Foreskin fibroblast (primary cell): ENCODE measurements at places on chromosomes 1 and 21.

DNA sequence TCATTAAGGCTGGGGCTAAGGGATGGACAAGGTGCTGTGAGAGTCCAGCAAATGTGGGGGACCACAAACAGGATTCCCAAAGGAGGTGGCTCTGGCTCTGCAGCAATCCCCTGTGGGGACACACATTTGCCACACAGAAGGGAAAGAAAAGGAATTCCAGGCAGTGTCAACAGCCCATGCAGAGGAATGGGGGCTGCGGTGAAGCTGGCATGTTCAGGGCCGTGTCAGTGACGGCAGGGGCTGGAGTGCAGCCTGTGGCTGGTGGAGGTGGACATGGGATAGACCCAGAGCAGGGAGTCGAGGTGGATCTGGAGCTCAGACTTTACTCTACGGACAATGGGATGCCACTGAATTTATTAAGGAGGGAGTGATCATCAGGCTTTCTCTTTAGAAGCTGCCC, 183.2 kb downstream of the TRABD2B start:
- no peak for DNase-seq

- DNase-seq: no peak
Observed at GRCh38 chr1:206041640-206042039, 11.3 kb upstream of the RHEX start.

DNA sequence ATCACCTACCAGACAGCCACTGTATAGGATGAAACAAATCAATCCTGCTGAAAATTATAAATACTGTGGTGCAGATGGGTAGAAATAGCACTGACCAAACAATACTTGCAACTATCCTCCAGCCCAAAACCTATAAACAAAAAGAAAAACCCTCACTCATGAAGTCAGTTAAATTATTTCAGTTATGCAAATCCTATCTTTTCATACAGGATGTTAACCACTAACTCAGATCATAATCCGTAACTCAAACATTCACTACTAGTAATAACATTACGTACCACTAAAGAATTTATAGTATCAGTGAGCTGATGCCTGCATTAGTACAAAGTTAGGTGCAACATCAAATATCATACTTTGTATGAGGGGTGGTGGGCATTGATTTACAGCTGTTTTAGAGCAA, 2.6 kb downstream of the NDC1 start:
- no peak for DNase-seq

DNA sequence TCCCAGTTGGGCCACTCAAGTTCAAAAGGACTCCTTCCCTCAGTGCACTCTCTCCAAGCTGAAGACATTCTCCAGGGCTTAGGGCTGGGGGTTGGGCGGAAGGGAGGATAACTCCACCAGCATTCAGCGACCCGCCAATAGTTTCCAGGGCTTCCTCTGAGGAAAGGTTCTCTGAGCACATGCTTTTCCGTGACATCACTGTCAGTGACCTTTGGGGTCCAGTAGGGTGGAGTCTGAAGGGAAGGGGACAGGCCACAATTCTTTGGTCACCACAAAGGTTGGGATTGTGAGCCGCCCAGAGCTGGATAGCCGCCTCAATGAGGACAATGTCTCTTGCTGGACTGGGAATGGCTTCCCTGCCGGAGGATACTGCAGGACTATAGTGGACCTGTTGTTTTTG, 22.8 kb upstream of the RXRG start:
- no peak for DNase-seq
